EH (cell line): ENCODE measurements at places on chromosomes 5 and 9.
A peak's percentile ranks its signal among the peaks of the same experiment; 100 is the strongest.

GRCh38 chr5:174311121-174311520, 265.6 kb downstream of the NSG2 start:
- DNase-seq, result no peak

DNA sequence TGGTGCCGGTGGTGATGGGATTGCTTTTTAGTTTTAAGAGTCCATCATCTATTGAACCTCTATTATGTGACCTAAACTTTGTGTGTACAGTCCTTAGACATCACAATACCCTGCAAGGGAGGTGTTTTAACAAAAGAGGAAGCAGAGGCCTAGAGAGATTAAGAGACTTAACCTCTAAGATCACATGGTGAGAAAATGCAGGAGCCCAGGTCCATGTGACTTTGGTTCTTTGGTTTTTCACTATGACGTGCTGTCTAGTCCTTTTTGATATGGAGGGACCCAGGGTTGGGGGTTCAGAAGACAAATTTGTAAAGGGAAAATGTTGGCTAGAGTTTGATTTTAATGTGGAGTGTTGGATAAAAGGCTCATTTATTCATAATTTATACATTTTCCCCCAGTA, 34.1 kb upstream of the TRMT10B start:
- DNase-seq, result no peak

DNA sequence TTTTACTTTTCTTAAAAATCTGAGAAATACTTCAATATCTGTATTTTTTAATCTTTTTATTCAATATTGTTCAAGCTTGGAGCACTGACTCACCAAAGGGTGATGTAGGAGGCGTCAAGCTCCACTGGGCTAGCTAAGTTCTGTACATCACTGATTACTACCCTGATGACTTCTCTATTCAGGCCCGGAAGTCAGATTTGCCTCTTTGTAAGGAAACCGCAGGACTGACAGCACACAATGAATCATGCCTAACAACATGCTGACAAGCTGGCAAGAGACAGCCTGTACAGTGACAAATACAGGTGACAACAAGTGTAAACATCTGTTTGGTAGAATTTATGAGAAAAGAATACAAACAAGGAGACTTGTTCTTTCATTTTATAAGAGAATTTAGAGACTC, 627.9 kb upstream of the RORB start:
- DNase-seq, result no peak

- peak; percentile 15 for DNase-seq
Measured at GRCh38 chr9:78664370-78664769, 367.4 kb downstream of the PSAT1 start.

DNA sequence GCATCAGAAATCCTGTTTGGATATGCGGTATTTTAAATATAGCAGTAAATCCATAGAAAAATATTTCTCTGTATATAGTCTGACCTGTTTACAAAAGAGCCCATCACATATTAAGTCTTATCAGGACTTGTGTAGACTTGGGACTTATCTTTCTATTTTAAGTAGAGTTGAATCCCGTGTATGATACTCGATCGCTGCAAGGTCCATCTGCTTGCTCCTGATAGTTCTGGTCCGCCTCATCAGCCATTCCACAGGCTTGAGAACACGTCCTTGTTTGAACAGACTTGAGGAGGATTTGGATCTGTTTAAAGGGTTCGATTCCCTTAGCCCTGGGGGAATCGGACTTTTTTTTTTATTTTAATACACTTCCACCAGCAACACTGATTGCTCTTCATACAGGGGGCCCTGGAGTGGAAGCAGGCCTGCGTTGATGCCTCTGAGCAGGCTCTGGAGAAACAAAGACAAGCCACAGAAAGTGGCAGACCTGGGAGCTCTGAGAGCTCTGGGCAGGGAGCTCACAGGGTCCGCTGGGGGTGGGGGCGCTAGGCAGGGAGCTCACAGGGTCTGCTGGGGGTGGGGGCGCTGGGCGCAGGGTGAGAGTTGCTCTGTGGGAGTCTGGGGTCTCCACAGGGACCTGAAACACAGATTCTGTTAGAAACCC, 112.2 kb downstream of the MVB12B start:
- DNase-seq, result no peak
